Right hindlimb (tissue), 1 donor: ENCODE measurements at places on chromosomes 1 and 21.

GRCh38 chr1:13901597-13901996 lies 201.6 kb downstream of the PRDM2 start:
- no peak for DNase-seq

DNA sequence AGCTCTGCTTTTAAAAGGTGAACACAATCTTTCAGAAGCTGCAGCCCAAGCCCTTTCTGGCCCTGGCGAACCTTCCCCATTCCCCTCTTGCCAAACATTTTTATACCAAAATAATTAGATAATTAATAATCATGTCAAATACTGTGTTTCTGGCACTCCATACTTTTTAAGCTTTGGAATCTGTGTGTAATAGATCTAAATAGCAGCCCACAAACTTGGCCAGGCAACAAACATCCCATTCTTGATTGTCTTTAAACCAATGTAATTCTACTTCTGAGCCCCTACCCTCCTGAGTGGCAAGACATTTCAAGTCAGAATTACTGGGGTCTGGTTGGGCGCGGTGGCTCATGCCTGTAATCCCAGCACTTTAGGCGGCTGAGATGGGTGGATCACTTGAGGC lies 137.7 kb downstream of the NAV1 start:
- DNase-seq: no peak

GRCh38 chr1:157360023-157360390 lies 192.3 kb downstream of the FCRL5 start:
- DNase-seq: no peak

GRCh38 chr1:83682132-83682531 lies 316.8 kb downstream of the TTLL7 start:
- DNase-seq: no peak

DNA sequence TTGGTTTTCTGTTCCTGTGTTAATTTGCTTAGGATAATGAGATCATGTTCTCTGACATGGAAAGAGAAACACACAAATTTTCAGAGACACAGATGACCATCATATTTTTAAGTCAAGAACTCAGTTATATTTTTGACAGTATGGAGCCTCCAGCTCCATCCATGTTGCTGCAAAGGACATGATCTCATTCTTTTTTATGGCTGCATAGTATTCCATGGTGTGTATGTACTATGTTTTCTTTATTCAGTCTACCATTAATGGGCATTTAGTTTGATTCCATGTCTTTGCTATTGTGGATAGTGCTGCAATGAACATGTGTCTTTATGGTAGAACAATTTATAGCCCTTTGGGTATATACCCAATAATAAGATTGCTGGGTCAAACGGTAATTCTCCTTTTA lies 47.0 kb downstream of the DDR2 start:
- DNase-seq: no peak

GRCh38 chr1:77271852-77272580 lies 9.8 kb upstream of the AK5 start:
- no peak for DNase-seq

GRCh38 chr1:75838079-75838478 lies 41.4 kb downstream of the MSH4 start:
- DNase-seq: no peak

- no peak for DNase-seq
Observed at GRCh38 chr1:160428655-160429054, 28.3 kb downstream of the VANGL2 start.

- peak; percentile 54 for DNase-seq
Observed at GRCh38 chr1:38818175-38818976, 41.2 kb downstream of the RRAGC start.

DNA sequence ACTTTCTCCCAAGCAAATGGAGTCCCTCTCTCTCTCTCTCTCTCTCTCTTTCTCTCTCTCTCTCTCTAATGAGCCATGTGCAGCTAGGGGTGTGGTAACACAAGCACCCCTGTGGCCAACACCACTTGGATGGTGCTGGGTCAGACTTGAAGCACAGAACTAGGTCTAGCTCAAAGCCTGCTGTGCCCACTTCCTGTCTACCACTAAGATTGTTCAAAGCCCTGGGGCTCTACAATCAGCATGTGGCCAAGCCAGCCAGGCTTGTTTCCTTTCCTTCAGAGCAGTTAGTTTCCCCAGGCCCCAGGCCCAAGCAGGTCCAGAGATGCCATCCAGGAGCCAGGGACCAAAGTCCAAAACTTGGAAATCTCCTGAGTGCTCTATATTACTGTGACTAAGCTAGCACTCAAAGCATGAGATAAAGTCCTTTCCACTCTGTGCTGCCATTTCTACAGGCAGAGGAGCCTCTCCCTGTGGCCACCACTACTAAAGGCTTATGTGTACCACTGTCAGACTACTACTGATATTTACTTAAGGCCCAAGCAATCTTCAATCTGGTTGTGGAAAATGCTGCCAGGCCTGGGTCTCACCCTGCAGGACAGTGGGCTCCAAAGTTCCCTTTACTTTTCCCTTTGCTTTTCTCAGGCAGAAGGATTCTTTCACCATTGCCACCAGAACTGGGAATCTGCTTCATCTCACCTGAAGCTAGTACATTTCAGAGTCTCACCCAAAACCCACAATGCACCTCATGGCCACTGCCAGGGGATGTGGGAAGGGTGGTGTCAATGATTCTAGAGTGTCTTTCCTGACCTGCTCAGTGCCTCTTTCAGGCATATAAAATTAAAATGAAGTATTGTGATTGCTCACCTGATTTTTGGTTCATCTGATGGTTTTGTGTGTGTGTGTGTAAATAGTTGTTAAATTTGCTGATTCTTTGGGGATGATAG lies 999.5 kb downstream of the NCAM2 start:
- DNase-seq: no peak

GRCh38 chr21:37593740-37594471 lies 227.3 kb downstream of the DYRK1A start:
- no peak for DNase-seq

DNA sequence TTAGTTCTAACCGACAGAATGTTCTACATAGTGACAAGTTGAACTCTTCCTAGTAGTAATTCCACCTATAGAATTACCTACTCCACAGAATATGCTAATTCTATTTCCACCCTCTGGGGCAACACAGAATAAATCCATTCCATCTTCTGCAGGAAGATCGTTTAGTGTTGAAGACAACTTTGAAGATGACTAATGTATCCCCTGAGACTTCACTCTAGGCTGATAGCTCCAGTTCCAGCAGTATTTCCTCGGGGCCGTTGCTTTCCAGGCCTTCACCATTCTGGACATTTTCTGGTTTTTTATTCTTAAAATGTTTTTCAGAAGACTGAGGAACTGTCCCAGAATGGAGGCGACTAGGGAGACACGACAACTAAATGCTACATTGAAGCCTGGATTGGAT lies 61.0 kb upstream of the CSF1 start:
- no peak for DNase-seq

GRCh38 chr1:30916296-30916695 lies 7.7 kb upstream of the SDC3 start:
- no peak for DNase-seq

- DNase-seq: no peak
Observed at GRCh38 chr1:86505564-86505902, 36.8 kb downstream of the CLCA1 start.

DNA sequence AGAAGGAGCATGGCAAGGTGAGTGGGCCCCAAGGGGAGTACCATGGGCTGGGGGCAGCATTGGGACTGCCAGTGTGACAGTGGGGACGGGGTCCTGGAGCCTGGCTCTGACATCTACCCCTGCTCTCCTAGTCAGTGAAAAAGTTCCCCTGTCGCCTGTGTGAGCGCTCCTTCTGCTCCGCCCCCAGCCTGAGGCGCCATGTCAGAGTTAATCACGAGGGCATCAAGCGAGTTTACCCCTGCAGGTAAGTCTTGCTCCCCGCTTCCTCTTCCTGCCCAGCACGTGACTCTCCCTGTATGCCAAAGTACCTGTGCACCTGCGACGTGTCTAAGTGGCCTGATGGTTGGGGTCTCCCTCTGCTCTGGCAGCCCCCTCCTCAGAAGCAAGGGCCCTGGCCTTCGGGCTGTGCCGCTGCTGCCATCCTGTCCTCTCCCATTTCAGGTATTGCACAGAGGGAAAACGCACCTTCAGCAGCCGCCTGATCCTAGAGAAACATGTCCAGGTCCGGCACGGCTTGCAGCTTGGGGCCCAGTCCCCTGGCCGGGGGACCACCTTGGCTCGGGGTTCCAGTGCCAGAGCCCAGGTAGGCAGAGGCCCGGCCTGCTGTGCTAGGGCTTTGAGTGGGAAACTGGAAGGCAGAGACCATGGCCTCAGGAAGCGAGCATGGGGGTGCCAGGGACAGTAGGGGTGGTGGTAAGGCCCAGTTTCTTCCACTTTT lies 8.1 kb downstream of the ZNF687 start:
- no peak for DNase-seq

- no peak for DNase-seq
Observed at GRCh38 chr1:41439234-41439633, 45.2 kb downstream of the EDN2 start.

- DNase-seq: no peak
Observed at GRCh38 chr1:54548389-54549044, 489 bp downstream of the ACOT11 start.

GRCh38 chr21:34795548-34796180 lies 126.9 kb downstream of the CLIC6 start:
- peak; percentile 36 for DNase-seq

- DNase-seq: no peak
Observed at GRCh38 chr1:33097137-33097611, 16.2 kb downstream of the AZIN2 start.

DNA sequence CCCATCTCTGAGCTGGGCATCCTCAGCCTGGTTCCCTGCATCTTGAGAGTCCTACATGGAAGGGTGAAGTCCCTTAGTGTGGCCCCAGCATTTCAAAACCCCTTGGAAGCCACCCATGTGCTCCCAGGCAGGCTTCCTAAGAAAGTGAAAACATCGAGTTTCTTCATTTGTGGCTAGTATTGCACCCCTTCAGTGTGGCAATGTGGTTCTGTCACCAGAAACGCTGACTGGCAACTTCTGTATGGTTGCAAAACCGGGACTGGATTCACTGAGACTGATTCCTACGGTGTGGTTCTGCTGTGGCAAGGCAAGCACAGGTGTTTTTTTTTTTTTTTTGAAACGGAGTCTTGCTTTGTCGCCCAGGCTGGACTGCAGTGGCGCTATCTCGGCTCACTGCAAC lies 9.0 kb upstream of the IFNGR2 start:
- no peak for DNase-seq

DNA sequence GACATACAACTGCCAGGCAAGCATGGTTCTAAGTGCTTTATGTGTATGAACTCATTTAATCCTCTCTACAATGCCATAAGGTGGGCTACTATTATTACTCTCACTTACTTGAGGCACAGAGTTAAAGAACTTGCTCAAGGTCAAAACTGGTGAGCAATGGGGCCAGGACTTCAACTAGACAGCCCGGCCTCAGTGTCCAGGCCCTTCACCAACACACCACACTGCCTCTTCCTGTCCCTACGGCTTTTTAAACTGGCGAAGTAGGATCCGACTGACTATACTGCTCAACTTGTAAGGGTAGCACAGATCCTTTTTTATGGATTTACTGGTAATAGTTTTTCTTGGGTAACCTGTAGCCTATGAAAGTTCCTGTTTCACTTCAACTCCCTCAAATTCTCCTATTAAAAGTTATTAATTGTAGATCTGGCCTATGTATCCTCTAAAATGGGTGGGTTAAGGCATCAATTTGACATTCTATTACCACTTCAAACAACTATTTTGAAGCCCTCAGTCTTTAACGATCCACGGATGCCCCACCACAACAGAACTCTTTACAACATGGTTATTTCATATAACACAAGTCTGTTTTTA lies 4.3 kb downstream of the ERRFI1 start:
- no peak for DNase-seq

- no peak for DNase-seq
Observed at GRCh38 chr21:15140321-15141019, 75.7 kb upstream of the NRIP1 start.

DNA sequence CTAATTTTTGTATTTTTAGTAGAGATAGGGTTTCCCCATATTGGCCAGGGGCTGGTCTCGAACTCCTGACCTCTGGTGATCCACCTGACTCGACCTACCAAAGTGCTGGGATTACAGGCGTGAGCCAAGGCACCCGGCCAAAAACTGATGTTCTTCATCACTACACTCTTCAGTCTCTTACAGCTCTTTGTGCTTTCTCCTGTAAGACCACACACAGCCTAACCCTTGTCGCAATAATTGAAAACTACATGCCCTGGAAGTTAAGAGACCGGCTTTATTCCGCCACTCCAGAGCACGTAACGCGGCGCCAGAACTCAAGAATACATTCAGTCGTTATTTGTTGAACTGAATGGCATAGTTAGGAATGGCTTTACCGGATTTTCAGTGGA lies 552 bp downstream of the GPATCH4 start:
- no peak for DNase-seq

DNA sequence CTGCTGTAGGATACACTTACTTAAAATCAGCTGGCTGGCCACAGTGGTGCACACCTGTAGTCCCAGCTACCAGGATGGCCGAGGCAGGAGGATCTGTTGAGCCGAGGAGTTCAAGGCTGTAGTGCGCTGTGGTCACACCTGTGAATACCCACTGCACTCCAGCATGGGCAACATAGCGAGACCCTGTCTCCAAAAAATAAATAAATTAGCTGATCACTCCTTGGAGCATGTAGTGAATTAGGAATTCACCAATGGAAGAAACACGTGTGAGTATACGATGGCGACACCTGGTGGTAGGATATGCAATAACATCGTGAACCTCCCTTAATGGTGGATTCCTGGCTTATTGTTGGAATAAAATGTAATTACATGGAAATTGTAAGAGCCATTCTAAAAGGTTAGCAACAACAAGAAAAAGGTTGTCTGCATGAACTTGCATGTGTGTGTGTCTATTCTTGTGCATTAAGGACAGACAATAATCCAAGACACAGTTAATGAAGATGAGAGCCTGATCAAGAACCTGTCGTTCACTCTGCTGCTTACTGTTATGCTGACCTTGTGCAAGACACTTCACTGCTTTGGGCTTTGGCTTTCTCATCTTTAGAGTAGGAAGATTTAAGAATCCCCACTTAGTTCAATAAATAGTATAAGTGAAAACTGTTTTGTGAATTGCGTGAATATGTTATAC lies 38.6 kb upstream of the COX20 start:
- peak; percentile 61 for DNase-seq

DNA sequence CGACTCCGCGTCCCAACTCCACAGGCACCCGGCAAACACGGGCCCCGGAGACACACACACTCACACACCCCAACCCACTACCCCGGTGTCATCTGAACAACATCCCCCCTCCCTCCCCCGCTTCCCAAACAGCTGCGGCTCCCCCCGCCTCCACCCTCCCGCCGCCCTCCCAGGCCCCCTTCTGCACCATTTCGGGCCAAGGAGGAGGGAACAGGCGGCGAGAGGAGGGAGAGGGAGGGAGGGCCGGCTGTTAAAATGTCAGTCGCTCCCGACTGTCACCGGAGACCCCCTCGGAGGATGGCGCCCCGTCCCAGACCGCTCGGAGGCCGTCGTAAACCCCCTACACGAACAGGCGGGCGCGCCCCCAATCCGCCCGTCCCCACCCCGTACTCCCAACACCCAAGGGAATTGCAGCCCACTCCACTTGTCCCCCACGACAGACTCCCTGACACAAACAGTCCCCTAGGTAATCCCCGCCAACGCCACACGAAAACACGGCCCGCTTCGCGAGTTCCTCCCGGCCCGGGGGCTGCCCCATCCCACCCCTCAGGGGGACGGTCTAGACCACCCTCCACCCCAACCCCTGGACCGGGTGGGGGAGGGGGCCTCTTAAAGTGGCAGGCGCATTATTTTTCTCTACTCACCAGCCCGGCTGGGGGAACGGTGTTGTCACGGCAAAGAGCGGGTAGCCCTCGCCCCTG lies 583 bp downstream of the MEF2D start:
- DNase-seq: peak; percentile 91
